Activated T-cell treated with anti-CD3 and anti-CD28 coated beads, Interleukin-2, amount 50 U/mL, for 4 hours (primary cell): ENCODE measurements at places on chromosomes 5 and 9.

GRCh38 chr9:14593406-14593805 lies 99.8 kb downstream of the ZDHHC21 start:
- no peak for DNase-seq

- DNase-seq = no peak
Observed at GRCh38 chr9:76357555-76357954, 36.7 kb downstream of the RFK start.

DNA sequence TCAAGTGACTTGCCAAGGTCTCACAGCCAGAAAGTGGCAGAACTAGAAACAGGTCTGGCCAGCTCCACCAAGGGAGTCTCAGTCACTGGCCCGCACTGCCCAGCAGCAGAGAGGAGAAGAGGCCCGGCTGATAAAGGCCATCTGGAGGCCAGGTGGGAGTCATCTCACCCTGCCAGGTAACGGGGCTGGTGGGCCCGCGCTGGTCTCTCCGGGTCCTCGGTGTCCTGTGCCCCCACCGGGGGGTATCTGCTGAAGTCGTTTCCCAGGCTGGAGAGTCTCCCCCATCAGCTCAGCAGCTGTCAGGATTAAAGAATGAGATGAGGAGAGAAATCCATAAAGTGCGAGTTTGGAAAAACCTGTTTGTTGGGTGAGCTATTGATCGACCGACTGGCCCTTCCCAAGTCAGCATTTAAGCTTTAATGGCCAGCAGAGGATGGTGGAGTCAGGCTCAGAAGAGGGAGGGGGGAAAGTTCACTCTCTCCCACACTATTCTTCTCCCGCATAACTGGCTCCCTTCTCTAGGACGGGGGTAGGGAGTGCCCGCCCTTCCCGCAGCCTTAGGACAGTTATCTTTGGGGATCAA lies 30.3 kb downstream of the LMX1B start:
- DNase-seq = no peak

DNA sequence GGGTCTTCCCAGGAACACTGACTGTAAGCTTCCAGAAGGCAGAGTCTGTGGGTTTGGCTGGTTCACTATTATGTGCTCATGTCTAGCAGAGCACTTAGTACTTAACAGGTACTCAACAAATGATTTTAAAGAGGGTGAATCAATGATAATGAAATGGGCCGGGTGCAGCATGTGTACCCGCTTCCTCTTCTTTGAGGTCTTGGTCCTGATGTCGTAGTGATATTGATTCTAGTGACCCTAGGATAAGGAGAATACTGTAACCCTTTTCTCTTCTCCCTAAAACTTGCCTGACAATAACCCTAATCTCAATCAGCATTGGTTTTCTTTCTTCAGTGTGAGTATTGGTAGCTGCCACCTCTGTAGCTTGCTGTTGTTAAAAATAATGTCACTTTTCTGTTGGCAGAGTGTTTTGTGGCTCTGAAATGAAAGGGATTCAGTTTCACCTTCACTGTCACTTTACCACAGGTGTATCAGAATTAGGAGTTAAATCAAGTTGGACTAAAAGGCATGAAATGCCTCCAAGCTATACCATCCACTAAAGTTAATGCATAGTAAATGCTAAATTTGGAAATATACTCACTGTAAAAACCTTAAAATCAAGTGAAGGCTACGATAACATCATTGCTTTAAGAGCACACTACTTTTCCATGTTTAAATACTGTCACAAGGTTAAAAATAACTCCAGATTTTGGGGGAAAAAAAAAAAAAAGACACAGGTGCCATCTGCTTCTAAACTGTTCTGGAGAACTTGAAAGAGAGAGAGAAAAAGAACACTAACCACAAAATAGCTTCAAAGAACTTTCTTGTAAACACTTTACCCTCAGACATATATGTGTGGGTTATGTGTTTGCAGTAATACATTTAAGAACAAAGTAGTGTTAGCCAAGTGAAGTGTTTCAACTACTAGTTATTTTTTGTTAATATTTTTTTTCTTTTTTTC lies 6.0 kb downstream of the CAMK4 start:
- DNase-seq = no peak

GRCh38 chr9:126842977-126843799 lies 17.3 kb upstream of the ZBTB34 start:
- no peak for DNase-seq

GRCh38 chr9:19623941-19624340 lies 164.9 kb downstream of the SLC24A2 start:
- no peak for DNase-seq

- no peak for DNase-seq
Observed at GRCh38 chr9:125922854-125923253, 175.7 kb downstream of the PBX3 start.

GRCh38 chr5:1930501-1930879 lies 47.8 kb upstream of the IRX4 start:
- DNase-seq = no peak

DNA sequence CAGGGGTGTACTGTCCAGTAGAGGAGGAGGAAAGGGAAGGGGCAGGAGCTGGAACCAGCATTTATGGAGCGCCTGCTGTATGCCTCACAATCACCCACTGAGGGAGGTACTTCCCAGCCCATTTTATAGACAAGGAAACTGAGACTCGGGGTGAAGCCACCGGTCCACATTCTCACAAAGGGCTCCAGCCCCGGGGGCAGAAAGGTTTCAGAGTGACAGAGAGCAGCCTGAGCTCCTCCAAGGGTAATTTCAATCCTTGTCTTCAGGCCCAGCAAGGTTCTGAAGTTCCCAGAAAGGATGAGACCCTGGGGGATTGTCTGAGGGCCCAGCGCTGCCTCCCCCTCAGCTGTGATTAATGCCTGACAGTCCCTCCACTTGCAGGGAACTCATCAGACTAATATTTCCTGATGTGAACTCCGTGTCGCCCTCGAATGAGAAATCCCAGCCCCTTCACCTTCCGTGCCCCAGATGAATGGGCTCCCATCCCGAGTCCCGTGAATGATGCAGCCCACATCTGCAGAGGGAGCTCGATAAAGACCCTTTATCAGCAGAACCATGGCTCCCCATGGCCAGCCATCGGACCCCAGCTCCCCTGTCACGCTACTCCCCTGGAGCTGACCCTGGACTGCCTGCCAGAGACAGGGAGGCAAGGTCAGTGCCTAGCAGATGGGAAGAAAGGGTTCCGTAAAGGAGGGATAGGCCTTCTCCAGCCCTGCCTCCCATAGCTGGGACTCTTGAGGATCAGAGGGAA lies 32.1 kb upstream of the MVB12B start:
- no peak for DNase-seq

- DNase-seq = no peak
Observed at GRCh38 chr5:87850843-87851242, 417.8 kb downstream of the TMEM161B start.
